ENCODE measurements at places on chromosomes 16 and 17.

GRCh38 chr16:75550211-75550662 lies 5.8 kb downstream of the TMEM231 start:
- DNase-seq = peak; percentile 14

DNA sequence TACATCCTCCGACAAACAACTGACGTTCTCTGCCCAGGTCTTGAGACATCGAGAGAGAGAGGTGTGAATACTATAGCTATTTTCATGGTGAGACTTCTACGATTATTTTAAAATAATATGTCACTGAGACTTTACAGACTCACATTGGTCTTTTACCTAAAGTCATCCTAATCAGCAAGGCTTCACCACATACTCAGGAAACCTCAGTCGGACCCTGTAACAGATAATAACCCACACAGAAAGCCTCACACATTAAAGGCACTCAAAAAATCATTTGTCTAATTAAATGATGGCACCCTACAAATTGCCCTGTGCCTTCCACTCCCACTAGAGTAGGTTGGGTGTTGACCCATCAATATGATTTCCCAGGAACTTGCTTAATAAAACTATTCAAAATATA lies 19.8 kb upstream of the SLC39A11 start:
- DNase-seq = no peak

DNA sequence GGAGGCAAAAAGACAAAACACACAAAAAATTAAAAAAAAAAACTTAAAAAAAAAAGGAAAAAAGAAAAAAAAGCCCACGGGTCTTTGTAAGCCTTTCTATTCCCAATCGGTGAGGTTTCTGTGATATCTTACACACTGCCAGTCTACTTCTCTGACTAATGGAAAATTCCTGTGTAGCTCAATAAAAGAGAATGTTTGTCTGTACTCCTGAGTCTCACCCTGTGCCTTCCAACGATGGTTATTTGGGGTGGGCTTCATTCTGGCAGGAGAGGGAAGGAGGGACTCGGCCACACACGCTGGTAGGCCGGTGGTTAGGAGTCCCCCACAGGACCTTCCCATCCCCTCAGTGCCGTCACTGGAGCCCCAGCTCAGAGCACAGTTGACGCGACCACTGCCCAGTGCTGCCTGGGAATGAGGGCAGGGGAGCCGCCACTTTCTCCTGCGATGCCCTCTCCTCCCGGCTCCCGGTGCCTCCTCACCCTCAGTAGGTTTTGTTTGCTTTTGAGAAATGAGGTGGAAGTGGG lies 68.0 kb downstream of the AMFR start:
- DNase-seq = no peak

- no peak for DNase-seq
Observed at GRCh38 chr17:78716292-78716691, 65.8 kb downstream of the CYTH1 start.

- DNase-seq = no peak
Observed at GRCh38 chr17:17990282-17990681, 17.6 kb downstream of the DRC3 start.

DNA sequence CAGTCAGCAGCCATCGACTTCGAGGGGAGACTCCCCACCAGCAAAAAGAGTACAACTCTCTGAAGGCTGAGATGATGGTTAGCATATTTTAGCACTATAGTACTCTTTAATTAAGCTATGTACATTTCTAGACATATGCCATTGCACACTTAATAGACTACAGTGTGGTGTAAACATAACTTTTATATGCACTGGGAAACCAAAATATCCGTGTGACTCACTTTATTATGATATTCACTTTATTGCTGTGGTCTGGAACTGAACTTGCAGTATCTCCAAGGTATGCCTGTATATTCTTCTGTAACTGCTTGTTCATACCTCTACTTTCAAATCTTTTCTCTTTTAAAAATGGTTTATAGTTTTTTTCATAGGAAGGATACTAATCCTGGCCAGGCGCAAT lies 11.0 kb upstream of the NXPH3 start:
- no peak for DNase-seq

DNA sequence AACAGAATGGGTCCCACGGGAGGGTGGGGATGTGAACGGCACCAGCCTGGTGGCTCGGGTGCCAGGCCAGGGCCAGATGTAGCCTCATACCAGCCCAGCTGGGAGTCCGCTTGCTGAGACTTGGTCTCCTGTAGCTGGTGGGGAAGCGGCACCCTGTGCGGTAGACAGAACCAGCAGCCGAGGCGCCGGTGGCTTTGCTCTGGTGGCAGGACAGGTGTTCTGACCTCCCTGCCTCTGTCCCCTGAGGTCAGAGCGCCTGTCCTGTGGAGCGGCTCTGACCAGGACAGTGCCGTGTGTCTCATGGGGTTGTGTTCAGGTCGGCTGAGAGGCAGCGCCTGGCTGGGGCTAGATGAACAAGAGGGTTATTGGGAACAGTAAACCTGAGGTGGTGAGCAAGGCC lies 20.1 kb downstream of the RAB40C start:
- DNase-seq = no peak

GRCh38 chr16:12580809-12581208 lies 222.9 kb downstream of the CPPED1 start:
- DNase-seq = no peak

DNA sequence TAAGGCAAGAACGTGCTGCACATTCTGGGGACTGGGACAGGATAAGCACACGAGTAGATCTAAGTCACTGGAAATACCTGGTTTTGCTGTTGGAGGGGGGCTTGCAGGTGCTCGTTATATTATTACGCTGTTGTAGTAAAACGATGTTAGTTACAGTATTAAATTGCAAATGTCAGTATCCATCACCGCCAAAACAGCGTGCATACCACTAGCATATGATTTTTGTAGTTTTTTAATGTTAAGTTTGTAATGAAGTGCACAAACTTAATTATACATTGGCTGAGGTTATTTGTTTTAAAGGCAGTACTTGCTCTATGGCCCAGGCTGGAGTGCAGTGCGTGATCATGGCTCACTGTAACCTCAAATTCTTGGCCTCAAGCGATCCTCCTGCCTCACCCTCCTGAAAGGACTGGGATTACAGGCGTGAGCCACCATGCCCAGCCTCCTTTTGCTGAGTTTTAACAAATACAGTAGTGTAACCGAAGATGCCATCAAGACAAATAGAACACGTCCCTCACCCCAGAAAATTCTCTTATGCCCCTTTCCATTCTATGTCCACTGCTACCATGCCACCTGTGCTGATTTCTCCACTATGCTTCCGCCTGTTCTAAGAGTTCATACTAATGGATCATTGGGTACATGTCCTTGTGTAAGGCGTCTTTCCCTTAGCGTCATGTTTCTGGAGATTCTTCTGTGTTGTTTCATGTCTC lies 20.7 kb upstream of the CSNK1D start:
- no peak for DNase-seq

- DNase-seq = no peak
Observed at GRCh38 chr17:77002103-77003045, 134.2 kb downstream of the MGAT5B start.

DNA sequence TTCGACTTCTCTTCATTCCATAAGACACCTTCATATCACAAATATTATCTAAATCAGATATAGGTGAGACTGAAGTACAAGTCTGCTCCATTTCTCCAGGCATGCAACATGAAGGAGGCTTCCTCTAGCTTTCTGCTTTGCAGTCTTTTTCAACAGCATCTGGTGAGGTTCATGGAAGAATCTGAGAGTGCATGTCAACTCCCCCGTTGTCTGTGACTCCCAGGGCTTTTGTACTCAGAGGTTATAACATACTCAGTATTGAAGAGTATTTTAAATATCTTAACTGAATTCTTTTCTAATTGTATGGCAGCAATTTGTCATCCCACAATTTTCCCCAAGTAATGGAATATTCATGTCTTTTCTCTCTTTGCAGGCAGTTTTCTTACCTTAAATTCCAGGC lies 448.7 kb downstream of the CDH8 start:
- peak; percentile 22 for DNase-seq

DNA sequence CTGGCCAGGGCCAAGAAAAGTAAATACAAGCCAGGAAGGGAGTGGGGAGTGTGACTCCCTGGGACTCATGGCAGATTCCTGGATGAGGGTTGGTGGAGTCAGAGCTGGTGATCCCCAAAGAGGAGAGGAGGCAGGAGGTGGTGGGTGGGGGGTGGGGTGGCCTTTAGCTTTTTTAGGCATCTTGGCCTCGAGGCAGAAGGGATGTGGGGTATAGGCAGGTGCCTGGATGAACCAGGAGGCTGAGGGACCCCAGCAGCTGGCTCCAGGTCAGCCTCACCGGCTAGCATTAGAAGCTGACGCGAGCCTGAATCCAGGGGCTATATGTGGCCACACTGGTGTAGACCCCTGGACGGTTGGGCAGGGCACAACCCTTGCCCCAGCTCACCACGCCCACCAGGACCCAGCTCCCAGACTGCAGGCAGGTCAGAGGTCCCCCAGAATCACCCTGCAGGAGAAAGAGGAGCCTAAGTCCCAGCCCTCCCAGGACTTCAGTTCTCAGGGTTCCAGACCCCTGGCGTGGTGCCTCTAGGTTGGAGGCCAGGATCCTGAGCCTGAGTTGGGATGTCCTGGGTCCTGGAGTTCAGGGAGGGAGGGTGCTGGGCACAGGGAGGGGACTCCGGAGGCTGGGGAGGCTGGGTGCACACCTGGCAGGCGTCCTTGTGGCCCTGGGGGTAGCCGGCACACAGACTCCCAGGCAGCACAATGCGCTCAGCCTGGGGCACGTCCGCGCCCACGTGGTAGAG lies 2.8 kb downstream of the PRSS33 start:
- DNase-seq = no peak

DNA sequence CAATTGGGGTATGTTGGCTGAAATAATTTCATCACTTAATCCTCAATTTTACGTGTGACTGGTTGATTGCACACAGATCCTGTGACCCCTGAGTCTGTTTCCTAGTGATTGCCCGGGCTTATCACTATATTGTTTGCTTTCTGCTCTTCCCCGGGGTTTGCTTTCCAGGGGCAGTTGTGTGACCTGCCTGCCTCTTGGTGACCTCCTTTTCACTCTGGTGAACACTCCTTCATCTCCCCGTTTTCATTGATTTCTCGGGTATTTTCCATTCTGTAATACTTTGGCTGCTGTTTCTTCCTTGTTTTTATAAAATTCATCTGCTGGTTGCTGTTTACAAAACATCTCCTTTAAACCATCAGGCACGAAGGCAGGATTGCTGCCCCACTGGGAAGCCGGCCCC lies 36.0 kb downstream of the NTN1 start:
- no peak for DNase-seq

DNA sequence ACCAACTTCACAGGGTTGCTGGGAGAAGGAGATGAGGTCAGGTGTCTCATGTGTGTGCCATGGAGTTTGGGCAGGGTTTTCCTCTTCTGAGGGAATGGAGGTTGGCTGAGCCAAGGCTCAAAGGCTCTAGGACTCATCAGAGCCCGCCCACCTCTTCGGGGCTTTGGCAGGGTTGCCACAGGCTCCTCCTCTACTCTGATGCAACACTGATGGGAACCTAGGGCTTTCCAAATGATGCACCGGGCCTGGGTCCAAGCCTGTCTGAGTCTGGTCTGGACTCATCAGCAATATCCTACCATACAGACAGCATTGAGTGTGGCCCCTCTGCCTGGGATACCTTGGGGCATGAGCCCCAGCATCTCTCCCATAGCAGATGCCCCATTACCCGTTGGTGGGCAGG lies 59.5 kb upstream of the LHX1 start:
- no peak for DNase-seq

Measured in nucleus accumbens (tissue), 56 donors.